CD8-positive, alpha-beta memory T cell (primary cell): ENCODE measurements at places on chromosomes 2 and 18. TPM values are rescaled to one million over a fixed set of nuclear protein-coding genes. Genes with fewer than 3 reads are reported as not detected.

- no peak for DNase-seq
- H3K27me3 ChIP-seq, result no peaks in the 10 kb centered on the region
- no peak overlapping the region for H3K4me3 ChIP-seq
- H3K4me1 ChIP-seq, result no peaks in the 10 kb centered on the region
Observed at GRCh38 chr2:121501031-121501430, 29.6 kb upstream of the RNU4ATAC start.

- no peaks in the 10 kb centered on the region for H3K27me3 ChIP-seq
- H3K36me3 ChIP-seq, result no peaks in the 10 kb centered on the region
- H3K27ac ChIP-seq, result no peak overlapping the region
- no peak for DNase-seq
Observed at GRCh38 chr2:88657131-88657530, 29.9 kb upstream of the EIF2AK3 start.

DNA sequence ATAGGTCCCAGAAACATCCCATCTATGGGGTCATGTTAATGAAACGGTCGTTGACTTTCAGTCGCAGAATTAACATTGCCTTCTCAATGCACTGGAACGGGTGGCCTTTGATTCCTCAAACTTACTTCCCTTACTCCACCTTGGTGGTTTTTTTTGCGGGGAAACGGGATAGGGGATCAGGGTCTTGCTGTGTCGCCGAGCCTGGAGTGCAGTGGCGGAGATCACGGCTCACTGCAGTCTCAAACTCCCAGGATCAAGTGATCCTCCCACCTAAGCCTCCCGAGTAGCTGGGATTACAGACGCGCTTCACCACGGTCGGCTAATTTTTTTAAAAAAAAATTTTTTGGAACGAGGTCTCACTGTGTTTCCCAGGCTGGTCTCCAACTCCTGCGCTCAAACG lies 754 bp downstream of the ATG16L1 start:
- no peak for DNase-seq
- H3K4me3 ChIP-seq, result peak overlapping the region; percentile 94

GRCh38 chr2:154706660-154707059 lies 8.2 kb downstream of the KCNJ3 start:
- no peak overlapping the region for H3K4me3 ChIP-seq
- no peaks in the 10 kb centered on the region for H3K27me3 ChIP-seq
- H3K36me3 ChIP-seq, result no peaks in the 10 kb centered on the region
- no peak overlapping the region for H3K27ac ChIP-seq
- no peak for DNase-seq

GRCh38 chr2:26970928-26971627 lies 641 bp downstream of the MAPRE3 start:
- peaks cover 7% of the 10 kb centered on the region for H3K4me1 ChIP-seq
- peak overlapping the region; percentile 60 for H3K27ac ChIP-seq
- H3K36me3 ChIP-seq, result no peaks in the 10 kb centered on the region
- peak; percentile 2 for DNase-seq
- H3K27me3 ChIP-seq, result peaks cover 8% of the 10 kb centered on the region

GRCh38 chr2:43039376-43040080 lies 186.9 kb downstream of the ZFP36L2 start:
- no peak for DNase-seq
- no peaks in the 10 kb centered on the region for H3K36me3 ChIP-seq

- peaks cover 25% of the 10 kb centered on the region for H3K4me1 ChIP-seq
- H3K4me3 ChIP-seq, result no peak overlapping the region
- DNase-seq, result no peak
Observed at GRCh38 chr2:25856377-25856776, 21.9 kb downstream of the ASXL2 start.

GRCh38 chr2:198712485-198712884 lies 745.3 kb downstream of the SATB2 start:
- no peak overlapping the region for H3K4me3 ChIP-seq
- no peak overlapping the region for H3K27ac ChIP-seq
- DNase-seq, result no peak
- no peaks in the 10 kb centered on the region for H3K36me3 ChIP-seq

GRCh38 chr2:146587291-146587713 lies 1257.5 kb upstream of the ACVR2A start:
- H3K4me1 ChIP-seq, result no peaks in the 10 kb centered on the region
- H3K36me3 ChIP-seq, result no peaks in the 10 kb centered on the region
- H3K4me3 ChIP-seq, result no peak overlapping the region
- no peak for DNase-seq
- no peaks in the 10 kb centered on the region for H3K27me3 ChIP-seq
- H3K27ac ChIP-seq, result no peak overlapping the region

DNA sequence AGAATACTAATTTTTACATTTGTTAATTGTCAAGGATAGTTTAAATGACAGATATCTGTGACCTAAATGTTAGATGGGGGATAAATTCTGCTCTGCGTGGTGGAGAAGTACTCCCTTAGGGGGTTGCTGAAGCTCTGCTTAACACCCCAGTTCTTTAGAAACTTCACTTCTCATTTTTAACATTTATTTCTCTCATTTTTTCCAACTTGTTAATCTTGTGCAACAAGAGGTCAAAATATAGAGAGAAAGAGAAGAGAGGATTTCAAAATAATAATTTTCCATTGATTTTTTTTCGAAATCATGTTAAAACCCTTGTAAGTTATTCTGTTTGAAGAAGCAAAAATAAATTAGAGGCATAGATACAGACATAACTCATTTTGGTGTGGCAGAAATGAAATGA lies 61.3 kb upstream of the SLC8A1 start:
- no peak overlapping the region for H3K4me3 ChIP-seq
- H3K4me1 ChIP-seq, result no peaks in the 10 kb centered on the region
- H3K27me3 ChIP-seq, result no peaks in the 10 kb centered on the region
- no peak for DNase-seq
- no peak overlapping the region for H3K27ac ChIP-seq

DNA sequence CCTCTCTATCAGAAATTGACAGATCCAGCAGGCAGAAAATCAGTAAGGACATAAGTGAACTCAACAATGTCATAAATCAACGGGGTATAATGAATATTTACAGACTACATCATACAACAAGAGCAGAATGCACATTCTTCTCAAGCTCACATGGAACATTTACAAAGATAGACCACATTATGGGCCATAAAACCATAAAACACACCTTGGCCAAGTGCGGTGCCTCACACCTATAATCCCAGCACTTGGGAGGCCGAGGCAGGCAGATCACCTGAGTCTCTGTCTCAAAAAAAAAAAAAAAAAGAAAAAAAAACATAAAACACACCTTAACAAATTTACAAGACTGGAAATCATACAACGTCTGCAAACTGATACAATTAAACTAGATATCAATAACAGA lies 36.7 kb downstream of the FBXO15 start:
- no peaks in the 10 kb centered on the region for H3K27me3 ChIP-seq
- no peaks in the 10 kb centered on the region for H3K4me1 ChIP-seq
- no peaks in the 10 kb centered on the region for H3K36me3 ChIP-seq
- no peak for DNase-seq
- H3K4me3 ChIP-seq, result no peak overlapping the region

- H3K27ac ChIP-seq, result no peak overlapping the region
- no peaks in the 10 kb centered on the region for H3K27me3 ChIP-seq
- DNase-seq, result no peak
- no peaks in the 10 kb centered on the region for H3K4me1 ChIP-seq
- no peaks in the 10 kb centered on the region for H3K36me3 ChIP-seq
Observed at GRCh38 chr18:48030616-48031480, 100.4 kb upstream of the SMAD2 start.

DNA sequence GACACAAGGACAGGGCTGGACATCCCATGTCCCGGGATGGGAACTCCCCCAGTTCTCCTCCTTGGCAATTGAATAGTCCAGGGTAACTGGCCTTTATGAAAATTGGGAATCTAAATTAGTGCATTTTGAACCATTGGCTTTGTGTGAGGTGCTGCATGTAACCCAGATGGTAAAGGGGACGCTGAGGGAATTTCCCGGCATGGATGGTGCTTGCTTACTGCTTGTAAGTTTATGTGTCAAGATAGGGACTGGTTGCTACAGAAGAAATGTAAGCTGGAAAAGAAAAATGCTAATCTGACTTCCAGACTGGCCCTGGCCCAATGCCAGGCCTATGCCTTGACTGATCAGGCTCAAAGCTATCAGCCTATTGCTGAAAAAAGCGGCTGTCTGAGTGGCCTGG lies 1096.7 kb upstream of the DDX18 start:
- no peaks in the 10 kb centered on the region for H3K4me1 ChIP-seq
- H3K4me3 ChIP-seq, result no peak overlapping the region
- no peak for DNase-seq
- no peaks in the 10 kb centered on the region for H3K27me3 ChIP-seq

- peak overlapping the region; percentile 35 for H3K4me3 ChIP-seq
- no peaks in the 10 kb centered on the region for H3K27me3 ChIP-seq
- H3K36me3 ChIP-seq, result peaks cover 9% of the 10 kb centered on the region
- no peak for DNase-seq
Observed at GRCh38 chr2:74001781-74002504, 17.2 kb downstream of the TET3 start.

DNA sequence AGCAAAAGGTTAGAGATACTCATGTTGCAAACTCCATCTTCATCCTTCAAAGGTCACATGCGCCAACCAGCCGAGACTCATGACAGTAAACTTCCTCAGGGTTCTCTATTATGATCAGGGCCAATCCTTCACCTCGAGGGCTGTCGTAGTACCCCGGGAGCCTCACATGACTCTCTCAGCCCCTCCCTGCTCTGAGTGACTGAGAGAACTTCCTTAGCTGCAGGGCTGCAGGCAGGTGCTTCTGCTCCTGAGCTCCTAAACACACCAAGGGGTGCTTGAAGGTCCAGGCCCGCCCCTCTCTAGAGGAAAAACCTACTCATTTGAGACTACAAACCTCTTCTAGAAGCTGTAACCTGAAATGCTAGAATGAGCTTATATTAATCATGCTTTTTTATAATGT lies 48.2 kb downstream of the LONRF2 start:
- no peak overlapping the region for H3K27ac ChIP-seq
- no peaks in the 10 kb centered on the region for H3K36me3 ChIP-seq
- H3K27me3 ChIP-seq, result no peaks in the 10 kb centered on the region
- DNase-seq, result no peak

GRCh38 chr2:237470914-237471313 lies 16.1 kb upstream of the MLPH start:
- H3K36me3 ChIP-seq, result no peaks in the 10 kb centered on the region
- H3K27me3 ChIP-seq, result peaks cover 1% of the 10 kb centered on the region
- H3K27ac ChIP-seq, result no peak overlapping the region
- DNase-seq, result no peak
- H3K4me1 ChIP-seq, result peaks cover 11% of the 10 kb centered on the region

GRCh38 chr2:85388878-85389538 lies 21.2 kb downstream of the CAPG start:
- H3K36me3 ChIP-seq, result peaks cover 10% of the 10 kb centered on the region
- peaks cover 8% of the 10 kb centered on the region for H3K4me1 ChIP-seq
- no peak overlapping the region for H3K27ac ChIP-seq
- DNase-seq, result no peak

DNA sequence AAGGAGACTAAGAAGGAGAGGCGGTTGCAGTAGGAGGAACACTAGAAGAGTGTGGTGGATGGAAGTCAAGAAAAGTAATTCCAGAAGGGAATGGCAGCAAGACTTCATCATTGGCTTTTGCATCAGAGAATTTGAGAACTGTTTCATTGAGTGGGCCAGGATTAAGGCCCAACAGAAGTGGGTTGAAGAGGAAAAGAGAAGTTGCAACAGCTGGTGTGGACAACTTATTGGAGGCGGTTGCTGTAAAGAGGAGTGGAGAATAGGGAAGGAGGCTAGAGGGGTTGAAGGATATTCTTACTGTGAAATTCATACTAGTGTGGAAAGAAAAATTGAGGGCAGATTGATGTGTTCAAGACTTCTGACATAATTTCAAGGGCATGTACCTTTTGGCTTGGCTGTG lies 168.7 kb upstream of the FN1 start:
- no peaks in the 10 kb centered on the region for H3K4me1 ChIP-seq
- H3K27ac ChIP-seq, result no peak overlapping the region
- H3K4me3 ChIP-seq, result no peak overlapping the region
- H3K36me3 ChIP-seq, result no peaks in the 10 kb centered on the region

KCNK3 gene
- not detected for total RNA-seq

CMPK2 gene
- total RNA-seq, result 0.62 TPM

CDK15 gene
- not detected for total RNA-seq

WNT10A gene
- 1.5 TPM for total RNA-seq

HOXD10 gene
- total RNA-seq, result not detected

CTAGE1 gene
- total RNA-seq, result not detected
